ENCODE measurements at places on chromosomes 13 and 19.
A peak's percentile ranks its signal among the peaks of the same experiment; 100 is the strongest.

- DNase-seq = no peak
Observed at GRCh38 chr19:11495481-11495880, 10.2 kb downstream of the ZNF653 start.

DNA sequence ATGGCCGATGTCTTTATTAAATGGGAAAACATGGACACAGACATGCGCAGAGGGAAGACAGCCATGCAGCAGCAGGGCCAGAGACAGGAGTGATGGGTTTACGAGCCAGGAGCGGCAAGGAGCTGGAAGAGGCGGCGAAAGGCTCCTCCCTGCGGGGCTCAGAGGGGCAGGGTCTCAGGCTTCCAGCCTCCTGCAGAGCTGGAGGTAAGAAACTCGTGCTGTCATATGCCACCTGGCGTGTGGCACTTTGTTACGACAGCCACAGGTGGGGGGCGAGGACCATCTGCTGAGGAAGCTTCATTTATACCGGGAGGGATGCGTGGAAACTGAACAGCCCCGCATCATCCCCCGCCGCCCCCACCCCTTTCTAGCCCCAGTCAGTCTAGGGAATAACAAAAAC is 52.0 kb upstream of the SPACA7 start:
- no peak for DNase-seq

DNA sequence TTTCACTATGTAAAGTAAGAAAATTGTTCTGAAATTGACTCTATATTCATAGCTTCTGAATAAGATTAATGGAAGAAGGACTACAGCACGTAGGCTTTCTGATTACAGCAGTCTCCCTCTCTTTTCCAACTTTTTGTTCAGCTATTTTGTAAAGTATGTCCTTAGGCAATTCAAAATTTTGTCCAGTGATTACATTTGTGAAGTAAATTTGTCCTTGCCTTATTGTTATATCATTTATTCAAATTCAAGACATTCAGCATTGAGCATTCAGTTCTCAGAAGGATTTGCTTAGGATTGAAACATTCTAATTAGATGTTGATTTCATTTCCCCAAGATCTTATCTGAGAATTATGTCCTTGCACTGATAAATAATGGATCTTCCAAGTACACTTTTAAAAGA is 76.6 kb downstream of the WDFY2 start:
- no peak for DNase-seq

GRCh38 chr19:1057176-1057855 is 9.7 kb upstream of the ARHGAP45 start:
- no peak for DNase-seq

DNA sequence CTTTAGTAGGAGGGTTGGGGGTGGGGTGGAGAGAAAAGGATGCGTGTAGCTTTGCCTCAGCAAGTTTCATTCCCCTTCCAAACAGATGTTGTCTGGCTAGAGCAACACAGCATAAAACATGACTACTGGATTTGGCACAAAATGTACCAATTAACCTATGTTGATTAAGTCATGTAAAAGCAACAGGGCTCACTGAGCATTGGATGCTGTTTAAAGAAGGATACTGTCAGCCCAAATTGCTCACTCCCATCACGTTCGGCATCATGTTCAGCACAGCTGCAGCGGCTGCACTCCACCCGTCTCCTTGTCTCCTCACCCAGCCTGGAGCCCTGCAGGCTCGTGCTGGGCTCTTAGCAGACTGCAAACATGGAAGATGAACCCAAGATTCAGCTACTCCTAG is 77.5 kb downstream of the DLEU7 start:
- DNase-seq = peak; percentile 48

- no peak for DNase-seq
Observed at GRCh38 chr19:47623921-47624391, 15.0 kb downstream of the BICRA start.

DNA sequence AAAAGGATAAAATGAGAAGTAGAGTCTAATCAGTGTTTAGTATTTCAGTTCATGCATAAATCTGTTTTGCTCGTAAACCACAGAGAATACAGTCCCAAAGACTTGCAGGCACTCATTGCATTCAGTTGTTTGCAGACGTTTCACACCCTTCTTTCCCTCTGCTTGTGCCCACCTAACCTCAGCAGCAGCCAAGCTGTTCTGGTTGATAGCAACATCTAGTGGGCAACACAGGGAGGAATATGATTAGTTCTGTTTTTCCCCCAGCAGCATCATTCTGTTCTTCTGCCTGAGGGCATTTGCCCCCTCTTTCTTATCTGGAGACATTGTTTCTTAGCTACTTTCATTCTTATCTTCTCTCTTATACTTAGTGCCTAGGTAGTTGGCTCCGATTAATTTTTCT is 135.6 kb downstream of the PAN3 start:
- DNase-seq = no peak

DNA sequence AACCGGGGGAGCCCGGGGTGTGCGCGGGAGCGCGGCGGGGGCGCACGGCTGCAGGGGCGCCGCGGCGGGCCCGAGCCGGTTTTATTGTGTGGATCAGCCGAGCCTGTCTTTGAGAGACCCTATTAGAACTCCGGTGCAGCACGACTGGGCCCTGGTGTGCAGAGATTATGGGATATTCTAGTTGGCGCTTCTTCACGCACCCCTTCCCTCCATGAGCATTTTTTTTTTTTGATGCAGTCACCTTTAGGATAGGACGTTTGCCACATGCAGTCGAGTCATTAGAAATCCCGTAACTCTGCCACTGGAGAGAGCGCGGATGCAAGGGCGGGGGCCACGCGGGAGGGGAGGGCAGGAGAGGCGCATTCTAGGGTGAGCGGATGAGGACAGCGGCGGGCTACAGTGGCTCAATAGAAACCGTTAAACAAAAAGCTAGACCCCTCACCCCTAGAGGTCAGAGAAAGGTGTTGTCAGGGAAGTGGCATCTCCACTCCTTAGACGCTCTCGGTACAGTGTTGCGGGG is 3.7 kb downstream of the FGF9 start:
- DNase-seq = peak; percentile 38

Data from head of caudate nucleus (tissue), 42 donors.